ENCODE measurements at places on chromosomes 7 and 10.

DNA sequence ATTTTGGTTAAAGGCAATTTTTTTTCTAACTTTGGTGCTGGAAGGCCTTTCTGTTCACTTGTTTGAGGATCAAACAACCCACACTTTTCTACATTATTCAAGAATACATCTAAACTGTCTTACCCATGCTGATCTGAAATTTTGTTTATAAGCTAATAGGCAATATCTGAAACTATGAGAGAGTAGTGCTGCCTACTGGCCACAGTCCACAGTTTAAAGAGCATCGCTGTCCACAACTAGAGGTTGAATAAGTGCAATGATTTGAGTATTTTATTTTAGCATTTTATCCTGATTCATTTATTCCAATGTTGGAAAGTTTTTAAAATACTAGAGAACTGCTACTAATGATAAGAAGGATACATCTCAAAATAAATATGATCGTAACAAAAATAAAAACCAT, 306.9 kb downstream of the ELMO1 start:
- no peak for DNase-seq

DNA sequence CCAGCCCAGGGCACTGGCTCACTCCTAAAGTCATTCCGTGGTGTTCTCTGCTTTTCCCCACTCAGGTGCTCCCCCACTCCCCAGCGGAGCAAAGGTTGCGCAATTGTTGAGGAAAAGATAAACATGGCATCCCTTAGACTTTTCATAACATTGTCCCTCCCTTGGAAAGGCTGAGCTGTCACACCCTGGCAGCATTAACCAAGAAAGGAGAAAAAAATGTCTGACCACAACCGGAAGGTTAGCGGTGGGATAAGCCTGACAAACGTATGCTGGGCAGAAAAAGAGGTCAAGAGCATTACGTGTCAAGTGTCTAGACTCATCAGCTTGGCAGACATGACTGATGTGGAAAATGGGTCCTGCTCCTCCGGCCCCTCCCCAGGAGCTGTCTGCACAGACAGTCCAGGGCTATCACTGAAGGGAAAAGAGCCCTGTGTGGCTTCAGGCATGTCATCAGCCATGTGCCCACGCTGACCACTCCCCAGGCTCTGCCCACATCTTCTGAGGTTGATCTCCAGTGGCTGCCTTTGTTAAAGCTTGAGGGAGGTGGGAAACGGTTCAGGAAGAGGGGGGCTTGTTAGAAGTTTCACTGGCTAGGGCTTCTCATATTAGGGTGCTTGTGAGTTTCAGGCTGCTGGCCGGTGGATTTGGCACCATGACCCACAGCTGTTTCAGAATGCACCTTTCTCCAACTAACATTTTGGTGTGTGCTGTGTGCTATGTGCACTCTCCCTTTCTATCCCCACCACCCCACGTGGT, 30.1 kb downstream of the BTBD16 start:
- no peak for DNase-seq

DNA sequence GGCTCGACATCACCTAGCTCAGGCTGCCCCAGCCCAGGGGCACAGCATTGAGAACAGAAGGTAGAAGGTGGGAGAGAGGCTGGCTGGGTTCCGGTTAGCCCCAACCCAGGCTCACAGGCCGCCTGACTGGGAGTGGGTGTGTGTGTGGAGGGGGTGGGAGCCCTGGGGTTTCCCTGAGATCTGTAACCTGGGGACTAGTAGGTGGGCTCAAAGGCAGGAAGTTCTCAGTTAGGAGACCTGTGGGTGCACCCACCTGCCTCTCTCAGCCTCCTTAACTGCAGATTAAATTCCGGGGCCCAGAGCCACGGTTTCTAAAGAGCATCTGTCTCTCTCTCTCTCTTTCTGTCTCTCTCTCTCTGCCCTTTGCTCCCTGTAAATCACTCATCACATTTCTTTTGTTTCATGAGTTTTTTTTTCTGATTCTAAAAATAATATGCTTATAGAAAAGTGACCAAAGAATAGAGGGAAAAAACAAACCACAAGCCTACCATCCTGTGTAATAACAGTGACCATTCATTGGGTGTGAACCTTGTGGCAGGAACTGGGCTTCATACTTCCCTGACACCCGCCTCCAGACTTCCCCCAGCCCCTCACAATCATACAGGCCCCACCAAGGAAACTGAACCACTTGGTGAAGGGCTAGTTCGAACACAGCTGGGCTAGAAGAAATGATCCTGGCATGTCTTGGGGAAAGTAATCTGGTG, 83.4 kb upstream of the SMNDC1 start:
- DNase-seq: no peak

GRCh38 chr10:79238158-79238520, 109.1 kb upstream of the PPIF start:
- DNase-seq: no peak

- DNase-seq: no peak
Measured at GRCh38 chr7:130560972-130561371, 69.1 kb downstream of the MEST start.

DNA sequence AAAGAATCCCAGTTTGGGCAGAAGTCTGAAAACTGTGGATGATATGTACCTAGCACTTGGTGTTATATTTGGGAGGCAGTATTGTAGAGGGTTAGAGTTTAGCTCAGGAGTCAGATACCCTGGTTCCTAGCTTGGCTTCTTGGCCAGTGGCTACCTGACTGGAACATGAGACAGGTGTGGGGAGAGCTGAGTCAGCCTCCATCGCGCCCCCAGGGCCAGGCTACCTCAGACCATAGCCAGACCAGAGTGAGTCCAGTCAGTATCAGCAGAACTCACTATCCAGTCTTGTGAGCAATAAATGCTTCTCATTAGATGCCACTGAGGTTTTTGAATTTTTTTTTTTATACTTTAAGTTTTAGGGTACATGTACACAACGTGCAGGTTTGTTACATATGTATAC, 26.0 kb downstream of the CYP3A5 start:
- no peak for DNase-seq

GRCh38 chr7:48811071-48811470, 113.3 kb upstream of the CDC14C start:
- no peak for DNase-seq

- DNase-seq: peak; percentile 71
Measured at GRCh38 chr7:151315038-151315655, 26.5 kb upstream of the NUB1 start.

DNA sequence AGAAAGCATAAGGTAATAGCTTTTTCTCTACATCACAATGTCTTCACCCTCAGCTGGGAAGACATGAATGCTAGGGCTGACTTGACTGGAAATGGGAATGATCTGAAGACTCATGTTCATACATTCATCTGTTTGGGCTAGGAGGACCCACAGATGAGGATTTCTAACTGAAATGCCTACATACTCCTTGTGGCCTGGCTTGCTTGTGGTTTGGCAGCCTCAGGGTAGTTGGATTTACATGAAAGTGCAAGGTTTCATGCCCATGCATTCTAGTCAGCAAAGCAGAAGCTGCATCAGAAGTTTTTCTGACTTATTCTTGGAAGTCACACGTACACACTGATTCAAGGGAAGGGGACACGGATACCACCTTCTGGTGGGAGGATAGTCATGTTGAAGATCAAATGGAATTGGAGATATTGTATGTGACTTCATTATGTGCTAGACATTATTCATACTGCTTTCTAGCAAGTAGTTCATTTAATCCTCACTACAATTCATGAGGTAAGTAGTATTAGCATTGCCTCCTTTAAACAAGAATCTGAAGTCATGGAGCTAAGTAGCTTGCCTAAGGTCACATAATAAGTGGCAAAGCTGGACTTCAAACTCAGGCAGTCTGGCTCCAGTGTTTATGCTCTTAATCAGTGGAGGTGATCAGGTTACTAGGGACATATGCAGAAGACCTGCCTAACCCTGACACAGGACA, 957.0 kb downstream of the LRMDA start:
- no peak for DNase-seq

- no peak for DNase-seq
Measured at GRCh38 chr10:5479481-5480161, 19.7 kb downstream of the CALML5 start.

DNA sequence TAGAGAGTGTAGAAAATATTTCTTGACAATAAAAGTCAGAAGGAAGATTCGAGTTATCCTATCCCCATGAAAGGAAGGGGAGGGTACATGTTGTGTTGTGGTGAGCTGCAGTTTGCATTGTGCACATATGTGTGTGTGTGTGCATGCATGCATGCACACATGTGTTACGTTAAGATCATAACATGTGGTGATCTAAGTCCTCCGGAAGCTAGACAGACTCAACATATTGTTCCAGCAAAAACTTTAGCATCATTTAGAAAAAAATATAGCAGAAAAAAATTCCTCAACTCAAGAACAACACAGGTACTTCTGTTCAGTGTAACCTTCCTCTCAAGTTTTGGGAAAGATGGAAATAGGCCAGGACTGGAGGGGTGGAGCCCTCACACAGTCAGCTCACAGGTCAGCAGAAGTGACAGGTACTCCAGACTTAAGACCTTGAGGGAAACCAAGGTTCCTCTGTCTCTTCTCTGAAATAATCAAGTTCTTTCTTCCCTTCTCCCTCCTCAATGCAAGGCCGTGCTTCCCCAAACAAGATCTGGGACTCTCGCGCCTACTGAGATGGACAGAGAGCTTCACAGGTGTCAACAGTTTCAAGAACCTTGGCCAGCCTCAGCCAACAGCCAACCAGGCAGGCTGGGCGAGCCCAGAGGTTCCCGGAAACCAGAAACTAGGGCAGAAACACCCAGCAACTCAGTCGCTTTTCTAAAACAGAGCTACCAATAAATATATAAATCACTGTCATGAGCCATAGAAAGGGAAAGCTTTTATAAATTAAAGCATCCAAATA, 205.2 kb downstream of the FAM107B start:
- DNase-seq: no peak
